ENCODE measurements at places on chromosomes 7 and 10.

GRCh38 chr10:113108194-113108835, 158.3 kb downstream of the TCF7L2 start:
- DNase-seq: no peak

DNA sequence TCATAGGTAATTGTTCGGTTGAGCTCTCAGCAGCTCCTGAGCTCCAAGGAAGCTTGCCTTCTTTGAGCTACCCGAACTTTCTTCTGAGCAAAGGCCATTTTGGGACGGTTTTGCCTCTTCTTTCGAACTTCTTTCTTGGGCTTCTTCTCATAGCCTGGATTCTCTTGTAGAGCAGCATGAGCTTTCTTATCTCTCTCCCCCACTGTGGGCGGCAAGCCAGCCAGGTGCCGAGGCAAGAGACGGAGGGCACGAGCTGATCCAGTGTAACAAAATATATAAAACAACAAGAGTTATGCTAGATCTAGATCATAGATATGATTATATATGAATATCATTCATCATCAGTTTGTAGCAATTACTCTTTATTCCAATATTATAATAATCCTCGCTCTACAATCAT, 16.5 kb upstream of the KNDC1 start:
- DNase-seq: peak; percentile 29

DNA sequence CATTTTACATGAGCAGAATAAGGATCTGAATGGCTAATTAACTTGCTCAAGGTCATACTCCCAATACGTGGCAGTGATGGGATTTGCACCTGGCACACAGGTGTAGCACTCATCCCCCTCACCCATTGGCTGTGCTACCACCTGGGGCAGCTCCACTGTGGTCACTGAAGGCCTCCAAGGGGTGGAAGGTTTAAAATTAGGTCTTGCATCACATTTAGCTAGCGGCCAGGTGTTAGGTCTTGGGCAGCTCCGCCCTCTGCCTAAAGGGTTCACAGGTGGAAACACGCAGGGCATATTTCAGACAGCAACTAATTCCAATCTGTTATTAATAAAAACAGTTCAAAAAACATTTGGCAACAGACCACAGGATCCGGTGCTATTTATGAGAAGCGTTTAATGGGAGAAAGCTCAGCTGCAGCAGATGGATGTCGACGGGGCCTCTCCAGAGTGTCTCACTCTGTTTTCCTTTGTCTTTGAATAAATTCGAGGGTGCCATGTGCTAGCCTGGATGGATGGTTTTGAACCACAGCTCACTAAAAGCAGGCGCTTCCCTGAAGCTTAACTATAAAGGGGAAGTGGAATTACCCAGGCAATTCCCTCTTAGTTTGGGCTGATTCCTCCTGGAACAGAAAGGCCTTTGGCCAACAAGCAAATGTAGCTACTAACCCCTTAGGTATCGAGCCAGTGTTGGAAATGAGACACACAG, 1017.6 kb downstream of the TYW1 start:
- DNase-seq: no peak

- DNase-seq: no peak
Measured at GRCh38 chr7:32453341-32454011, 36.7 kb downstream of the LSM5 start.
